Sigmoid colon (tissue), 7 donors: ENCODE measurements at places on chromosomes 12 and 14. TPM values are rescaled to one million over a fixed set of nuclear protein-coding genes. Genes with fewer than 3 reads are reported as not detected.

C12orf50 gene
- not detected for total RNA-seq

MMP17 gene
- total RNA-seq = 7.1 TPM

LYZ gene
- total RNA-seq = 50.5 TPM

OTX2 gene
- total RNA-seq = not detected

ANKRD33 gene
- not detected for total RNA-seq

TC2N gene
- 48.2 TPM for total RNA-seq

DNAH10 gene
- 0.16 TPM for total RNA-seq

SALL2 gene
- 15.0 TPM for total RNA-seq

CLEC4D gene
- total RNA-seq = 0.41 TPM

GZMH gene
- not detected for total RNA-seq

ANGEL1 gene
- total RNA-seq = 10.0 TPM

SRGAP1 gene
- 12.2 TPM for total RNA-seq

IAPP gene
- not detected for total RNA-seq

SERPINA12 gene
- total RNA-seq = not detected
